Stimulated activated CD4-positive, alpha-beta T cell treated with anti-CD3 and anti-CD28 coated beads, Interleukin-1b, Interleukin-23, amount 100 ng/mL, for 4 hours (primary cell): ENCODE measurements at places on chromosomes 4 and X.
A peak's percentile ranks its signal among the peaks of the same experiment; 100 is the strongest.

GRCh38 chrX:51876441-51876840 is 17.0 kb upstream of the MAGED1 start:
- no peak for DNase-seq

GRCh38 chrX:118823263-118824172 is at the start of gene ZCCHC12:
ZCCHC12 (plus strand) TSS chrX:118823824; CDS start chrX:118825245, 1,421 bp downstream.
- peak; percentile 27 for DNase-seq

- no peak for DNase-seq
Measured at GRCh38 chr4:78409612-78410202, 141.9 kb upstream of the ANXA3 start.

GRCh38 chrX:72073633-72074032 is 58.1 kb downstream of the RTL5 start:
- DNase-seq: no peak

- no peak for DNase-seq
Measured at GRCh38 chr4:158930639-158930972, 161.8 kb downstream of the FNIP2 start.

DNA sequence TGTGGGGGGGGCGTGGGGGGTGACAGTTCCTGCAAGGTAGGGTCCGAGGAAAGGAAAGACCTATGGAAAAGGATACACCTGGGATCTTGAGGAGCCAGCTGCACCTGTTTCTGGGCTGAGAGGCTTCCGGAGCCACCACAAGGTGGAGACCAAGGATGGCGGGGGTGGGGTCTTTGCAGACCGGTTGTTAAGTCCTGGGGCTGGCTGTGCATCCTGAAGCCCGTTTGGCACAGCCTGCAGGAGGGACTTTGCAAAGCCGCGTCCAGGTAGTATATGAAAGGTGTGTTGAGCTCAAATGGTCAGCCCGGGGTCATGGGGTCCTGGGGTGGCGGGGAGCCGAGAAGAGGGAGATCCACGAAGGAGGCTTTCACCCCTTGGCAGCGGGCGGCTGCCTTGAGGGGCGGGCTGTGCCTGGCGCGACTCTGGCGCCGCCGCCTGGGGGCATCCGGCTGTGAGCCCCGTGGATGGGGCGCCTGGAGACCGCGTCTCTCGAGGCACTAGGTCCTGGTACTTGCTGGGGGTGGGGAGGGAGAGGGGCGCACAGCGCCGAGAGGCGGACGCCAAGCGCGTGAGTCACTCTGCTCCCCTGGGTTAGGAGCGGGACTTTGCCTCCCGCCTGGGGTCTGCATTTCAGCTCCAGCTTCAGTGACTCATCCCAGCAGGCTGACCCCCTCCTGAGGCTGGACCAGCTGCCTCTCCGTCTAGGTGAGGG is 58.2 kb upstream of the DYNLT3 start:
- DNase-seq: no peak

GRCh38 chr4:2944586-2945526 is 18.4 kb downstream of the NOP14 start:
- DNase-seq: no peak

- peak; percentile 12 for DNase-seq
Measured at GRCh38 chrX:23756165-23756564, 13.1 kb upstream of the ACOT9 start.

DNA sequence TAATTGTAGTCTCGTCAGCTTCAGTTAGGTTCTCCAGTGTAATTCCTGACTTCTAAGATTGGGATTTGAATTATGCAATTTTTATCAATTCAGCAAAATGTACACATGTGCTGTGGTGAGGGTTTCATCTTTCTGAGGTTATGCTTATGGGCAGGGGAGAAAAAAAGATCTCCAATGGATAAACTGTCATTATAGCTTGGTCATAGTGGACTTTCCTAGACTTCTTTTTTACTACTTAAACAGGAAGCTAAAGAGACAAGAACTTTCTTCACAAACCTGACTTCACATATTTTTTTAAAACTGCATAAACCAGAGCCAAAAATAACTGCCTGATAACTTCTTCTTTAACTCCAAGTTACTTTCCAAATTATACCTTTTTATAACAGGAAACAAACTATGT is 21.7 kb upstream of the SPP1 start:
- no peak for DNase-seq

- no peak for DNase-seq
Measured at GRCh38 chrX:48684134-48684533, 535 bp downstream of the WAS start.

- DNase-seq: no peak
Measured at GRCh38 chrX:12366440-12366839, 228.2 kb downstream of the FRMPD4 start.

- no peak for DNase-seq
Measured at GRCh38 chr4:119314356-119314755, 7.6 kb downstream of the FABP2 start.

DNA sequence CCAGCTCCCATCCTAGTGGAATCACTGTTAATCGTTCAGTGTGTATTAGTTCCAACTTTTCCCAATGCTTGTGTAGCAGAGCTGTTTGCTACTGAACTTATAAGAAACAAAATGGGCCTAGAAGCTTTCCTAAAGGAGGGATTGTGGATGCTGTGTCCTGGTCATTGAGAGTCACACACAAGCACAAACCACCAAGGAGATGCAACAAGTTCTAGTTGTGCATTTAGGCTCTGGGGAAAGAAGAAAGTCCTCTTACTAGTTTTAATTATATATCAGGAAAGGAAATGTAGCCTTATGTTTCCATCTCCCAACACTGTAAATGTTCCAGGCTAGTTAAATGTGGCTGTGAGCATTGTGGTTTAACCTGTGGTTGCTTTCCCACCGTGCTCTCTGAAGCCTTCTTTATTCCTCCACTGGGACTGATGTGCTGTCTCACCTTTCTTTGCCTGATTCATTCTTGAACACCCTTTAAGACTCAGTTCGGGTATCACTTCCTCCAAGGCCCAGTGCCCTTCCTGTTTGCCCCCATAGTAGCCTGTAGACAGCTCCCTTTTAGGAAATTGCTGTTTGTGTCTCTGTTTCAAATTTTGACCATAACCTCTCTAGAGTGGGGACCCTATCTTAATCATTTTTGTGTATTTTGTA is 34.3 kb downstream of the ATP10D start:
- DNase-seq: no peak

DNA sequence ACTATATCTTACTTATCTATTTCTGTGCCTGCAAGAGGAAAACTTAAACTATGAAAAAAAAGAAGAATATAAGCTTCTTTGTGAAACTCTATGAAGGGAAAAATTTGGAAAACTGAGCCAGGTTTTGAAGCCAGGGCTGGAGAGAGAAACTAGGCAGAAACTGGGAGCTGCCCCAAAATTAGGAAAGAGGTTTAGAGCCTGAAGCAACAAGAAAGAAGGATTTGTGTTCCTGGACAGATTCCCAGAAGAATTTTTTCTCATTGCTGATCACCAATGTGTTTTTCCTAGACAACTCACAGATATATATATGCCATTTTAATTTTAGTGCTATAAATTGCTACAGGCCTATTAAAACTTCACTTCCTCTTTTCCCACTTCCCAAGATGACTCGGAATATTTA is 245.0 kb upstream of the GEMIN8 start:
- DNase-seq: no peak

DNA sequence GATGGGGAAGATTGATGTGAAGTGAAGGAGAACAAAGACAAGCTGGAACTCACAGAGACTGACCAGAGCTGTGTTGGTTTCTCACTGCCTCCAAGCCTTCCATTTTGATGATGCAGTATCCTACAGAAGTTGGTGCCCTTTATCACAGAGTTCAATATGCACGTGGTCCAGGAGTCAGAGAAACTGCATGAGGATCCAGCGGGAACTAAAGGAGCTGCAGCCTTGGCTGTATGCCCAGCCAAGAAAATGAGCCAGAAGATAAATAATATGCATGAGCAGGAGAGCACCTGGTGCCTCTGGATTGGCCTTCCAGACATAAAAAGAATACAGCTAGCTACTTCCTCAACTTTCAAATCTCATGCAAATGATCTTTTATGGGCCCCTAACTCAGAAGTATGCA is 44.3 kb upstream of the DCLK2 start:
- no peak for DNase-seq

DNA sequence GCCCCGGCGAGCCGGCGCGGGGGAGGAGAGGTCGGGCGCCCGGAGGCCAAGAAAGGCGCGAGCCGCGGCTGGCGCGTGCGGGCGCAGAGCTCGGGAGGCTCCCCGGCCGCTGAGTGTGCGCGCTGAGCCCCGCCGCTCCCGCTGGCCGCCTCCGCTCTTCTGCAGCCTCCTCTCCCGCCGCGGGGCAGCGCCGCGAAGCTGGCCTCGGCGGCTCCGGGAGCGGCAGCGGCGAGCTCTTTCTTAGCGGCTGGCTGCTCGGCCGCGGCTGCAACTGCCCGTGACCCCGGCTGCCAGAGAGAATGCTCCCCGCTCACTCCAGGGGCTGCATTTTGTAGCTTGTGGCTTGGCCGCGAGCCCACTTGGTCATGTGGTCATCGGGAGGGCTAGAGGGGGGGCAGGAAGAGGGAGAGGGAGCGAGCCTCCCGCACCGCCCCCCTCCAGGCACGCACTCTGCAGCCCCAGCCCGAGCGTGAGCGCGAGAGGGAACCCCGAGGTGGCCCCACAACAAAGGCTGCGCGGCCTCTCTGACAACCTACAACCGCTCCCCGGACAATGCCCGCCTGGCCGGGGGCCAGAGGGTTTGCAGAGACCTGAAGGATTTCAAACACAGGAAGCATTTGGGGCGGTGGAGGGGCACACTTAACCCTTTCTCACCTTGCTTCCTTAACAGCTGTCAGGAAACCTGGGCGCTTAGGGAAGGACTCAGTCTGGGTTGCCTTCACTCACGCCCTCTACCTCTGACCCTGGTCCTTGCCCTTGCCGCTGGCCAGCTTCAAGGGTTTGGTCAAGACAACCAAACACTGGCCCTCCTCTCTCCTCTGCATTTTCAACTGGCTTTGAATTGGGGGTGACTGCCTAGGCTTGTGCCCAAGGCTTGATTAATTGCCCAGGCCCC is at the start of gene APLN:
Gene APLN (minus strand): TSS at position 305 of the 895 bp plus-strand sequence. CDS start 326 bp downstream, outside the sequence.
- peak; percentile 5 for DNase-seq

DNA sequence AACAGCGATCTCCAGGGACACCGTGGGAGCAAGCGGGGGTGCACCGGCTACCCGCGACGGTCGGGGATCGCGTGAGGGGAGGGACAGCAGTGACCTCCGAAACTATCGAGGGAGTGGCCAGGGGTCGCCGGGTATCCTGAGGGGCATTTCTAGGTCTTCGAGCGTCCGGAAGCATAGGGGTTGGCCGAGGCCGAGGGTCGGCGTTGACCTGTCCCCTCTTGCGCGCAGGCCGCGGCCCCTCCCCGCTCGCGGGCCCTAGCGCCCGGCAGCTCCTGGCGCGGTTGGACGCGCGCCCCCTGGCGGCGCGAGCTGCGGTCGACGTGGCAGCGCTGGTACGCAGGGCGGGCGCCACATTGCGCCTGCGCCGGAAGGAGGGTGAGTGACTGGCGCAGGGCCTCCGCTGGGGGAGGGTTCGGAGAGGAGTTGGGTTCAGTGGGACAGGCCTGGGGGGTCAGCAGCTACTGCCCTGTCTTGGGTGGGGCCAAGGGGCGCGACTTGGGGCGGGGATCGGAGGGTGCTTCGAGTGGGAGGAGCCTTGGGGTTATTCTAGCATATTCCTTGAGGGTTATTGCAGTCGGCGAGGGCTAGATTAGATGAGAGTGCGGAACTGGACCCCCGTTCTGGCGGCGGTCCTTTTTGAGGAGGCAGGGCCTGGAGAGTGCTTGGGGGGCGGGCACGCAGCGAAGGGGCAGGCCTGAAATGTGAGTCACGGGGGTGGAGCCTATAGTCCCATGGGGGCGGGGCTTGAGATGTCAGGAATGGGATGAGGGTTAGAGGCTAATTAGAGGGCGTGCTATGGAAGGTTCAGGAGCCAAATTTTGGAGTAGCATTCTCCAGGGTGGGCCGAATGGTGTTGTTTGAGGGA is 1.2 kb downstream of the MAGIX start:
- DNase-seq: peak; percentile 75

DNA sequence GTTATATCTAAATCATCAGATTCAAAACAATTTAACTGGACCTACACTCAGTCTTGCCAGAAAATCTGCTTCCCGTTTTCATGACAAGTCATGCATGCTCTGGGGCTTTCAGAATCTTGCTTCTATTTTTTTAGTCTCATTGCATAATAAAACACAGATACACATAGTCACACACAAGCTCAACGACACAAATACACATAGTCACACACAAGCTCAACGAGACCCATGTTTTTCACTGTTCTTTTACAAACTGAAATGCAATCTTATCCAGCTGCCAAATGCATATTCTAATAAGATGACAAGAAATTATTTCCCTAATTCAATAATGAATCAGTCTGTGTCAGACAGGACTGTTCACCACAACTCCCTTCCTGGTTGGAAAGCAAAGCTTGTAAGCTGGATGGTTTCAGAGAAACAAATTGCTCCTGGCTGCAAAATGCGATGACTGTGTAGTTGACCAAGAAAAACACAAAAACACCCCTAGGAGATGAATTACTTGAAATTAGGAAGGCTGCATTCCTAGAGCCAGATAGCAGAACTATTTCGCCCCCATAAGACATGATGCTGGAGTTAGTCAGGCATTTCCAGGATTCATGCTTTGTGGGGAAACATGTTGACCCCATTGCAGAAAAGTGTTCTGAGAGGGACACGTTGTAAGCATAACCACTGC is 208.7 kb downstream of the CHIC2 start:
- no peak for DNase-seq

DNA sequence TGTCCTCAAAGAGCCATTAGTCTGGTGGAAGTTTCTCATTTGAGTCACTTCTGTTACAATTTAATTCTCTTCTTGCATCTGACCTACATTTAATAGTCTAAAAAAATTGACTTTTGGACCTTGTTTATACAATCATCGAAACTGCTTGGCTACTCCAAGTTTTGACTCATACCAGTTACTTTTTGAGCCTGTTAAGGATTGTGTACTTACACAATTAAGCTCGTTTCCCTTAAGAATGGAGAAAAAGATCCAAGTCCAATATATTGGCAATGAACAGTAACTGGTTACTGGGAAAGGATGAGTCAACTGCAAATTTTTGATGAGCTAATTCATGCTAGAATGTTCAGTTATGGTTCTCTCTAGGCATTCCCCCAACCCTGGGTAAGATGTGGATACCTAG is 58.2 kb downstream of the DCX start:
- no peak for DNase-seq

- DNase-seq: no peak
Measured at GRCh38 chr4:95361696-95361965, 187.1 kb downstream of the UNC5C start.

DNA sequence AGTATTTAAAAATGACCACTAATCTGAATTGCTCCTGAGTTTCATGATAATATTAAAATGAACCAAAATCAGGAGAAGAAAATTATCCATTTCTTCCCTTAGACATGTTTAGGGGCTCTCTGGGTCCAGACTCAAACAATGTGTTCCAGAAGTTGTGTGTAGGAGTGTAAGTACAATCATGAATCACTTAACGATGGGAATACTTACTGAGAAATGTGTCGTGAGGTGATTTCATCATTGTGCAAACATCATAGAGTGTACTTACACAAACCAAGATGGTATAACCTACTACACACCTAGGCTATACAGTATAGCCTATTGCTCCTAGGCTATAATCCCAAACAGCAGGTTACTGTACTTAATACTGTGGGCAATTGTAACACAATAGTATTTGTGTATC is 74.8 kb downstream of the STPG2 start:
- no peak for DNase-seq

DNA sequence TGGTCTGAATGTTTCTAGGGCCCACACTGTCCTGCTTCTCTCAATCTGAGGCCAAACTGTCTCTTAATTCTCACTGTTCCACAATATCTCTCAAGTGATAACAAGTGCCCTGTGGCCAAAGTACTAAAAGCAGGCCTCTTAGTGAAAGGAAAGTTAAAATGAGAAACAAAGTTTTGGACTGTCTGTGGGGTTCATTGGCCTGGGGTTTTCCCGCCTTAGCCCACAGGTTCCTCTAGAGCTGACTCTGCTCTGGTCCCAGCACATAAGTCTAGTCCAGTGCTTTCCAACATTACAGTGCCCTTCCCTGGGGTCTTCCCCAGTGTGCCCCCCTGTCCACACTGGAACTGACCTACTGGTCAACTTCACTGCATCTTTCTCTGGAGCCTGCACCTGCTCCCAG is 6.3 kb downstream of the MAGEB1 start:
- DNase-seq: no peak
